ENCODE measurements at places on chromosomes 5 and 9.
A peak's percentile ranks its signal among the peaks of the same experiment; 100 is the strongest.

DNA sequence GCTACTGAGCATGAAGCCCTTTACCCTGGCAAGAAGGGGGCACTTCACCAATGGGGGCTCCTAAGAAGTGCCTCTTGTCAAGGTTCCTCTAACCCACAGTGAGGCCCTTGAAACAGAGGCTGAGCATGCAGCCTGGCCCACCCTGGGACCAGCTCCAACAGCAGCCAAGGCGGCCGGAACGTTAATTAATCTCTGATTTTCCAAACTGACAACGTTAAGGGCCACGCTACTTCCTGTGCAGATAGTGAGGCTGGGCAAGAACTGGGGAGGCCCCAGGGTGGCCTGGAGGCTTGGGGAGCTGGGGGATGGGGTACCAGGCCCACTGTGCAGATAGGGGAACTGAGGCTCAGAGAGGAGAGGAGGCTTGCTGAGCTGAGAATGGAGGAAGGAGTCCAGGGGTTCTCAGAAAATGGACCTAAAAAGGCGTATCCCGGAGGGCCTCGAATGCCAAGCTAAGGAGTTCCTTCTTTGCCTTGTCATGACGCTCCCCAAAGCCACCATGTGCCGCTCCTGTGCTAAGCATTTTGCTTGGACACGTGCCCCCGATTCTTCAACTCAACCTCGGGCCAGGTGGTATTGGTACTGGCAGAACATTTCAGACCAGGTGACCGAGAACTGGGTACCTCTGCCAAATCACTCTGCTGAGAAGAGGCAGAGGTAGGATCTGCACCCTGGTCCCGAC, 72.0 kb upstream of the STXBP1 start:
- DNase-seq = no peak

DNA sequence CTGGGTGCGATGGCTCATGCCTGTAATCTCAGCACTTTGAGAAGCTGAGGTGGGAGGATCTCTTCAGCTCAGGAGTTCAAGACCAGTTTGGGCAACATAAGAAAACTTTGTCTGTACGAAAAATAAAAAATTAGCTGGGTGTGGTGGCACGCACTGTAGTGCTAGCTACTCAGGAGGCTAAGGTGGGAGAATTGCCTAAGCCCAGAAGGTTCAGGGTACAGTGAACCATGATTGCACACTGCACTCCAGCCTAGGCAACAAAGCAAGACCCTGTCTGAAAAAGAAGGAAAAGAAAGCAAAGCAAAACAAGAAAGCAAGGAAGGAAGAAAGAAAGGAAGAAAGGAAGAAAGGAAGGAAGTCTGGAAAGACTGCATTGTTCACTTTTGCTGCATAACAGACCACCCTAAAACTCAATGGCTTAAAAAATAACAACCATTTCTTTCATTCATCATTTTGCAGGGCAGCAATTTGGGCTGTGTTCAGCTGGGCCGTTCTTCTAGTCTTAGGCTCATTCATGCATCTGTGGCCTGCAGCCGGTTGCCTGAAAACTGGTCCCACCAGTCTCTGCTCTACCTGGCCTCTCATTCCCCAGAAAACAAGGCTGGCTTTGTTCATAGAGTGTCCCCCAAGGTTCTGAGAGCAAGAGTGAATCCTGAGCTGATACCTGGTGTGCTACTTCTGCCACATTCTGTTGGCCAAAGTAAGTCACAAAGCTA, 82.4 kb upstream of the MIER3 start:
- DNase-seq = no peak

DNA sequence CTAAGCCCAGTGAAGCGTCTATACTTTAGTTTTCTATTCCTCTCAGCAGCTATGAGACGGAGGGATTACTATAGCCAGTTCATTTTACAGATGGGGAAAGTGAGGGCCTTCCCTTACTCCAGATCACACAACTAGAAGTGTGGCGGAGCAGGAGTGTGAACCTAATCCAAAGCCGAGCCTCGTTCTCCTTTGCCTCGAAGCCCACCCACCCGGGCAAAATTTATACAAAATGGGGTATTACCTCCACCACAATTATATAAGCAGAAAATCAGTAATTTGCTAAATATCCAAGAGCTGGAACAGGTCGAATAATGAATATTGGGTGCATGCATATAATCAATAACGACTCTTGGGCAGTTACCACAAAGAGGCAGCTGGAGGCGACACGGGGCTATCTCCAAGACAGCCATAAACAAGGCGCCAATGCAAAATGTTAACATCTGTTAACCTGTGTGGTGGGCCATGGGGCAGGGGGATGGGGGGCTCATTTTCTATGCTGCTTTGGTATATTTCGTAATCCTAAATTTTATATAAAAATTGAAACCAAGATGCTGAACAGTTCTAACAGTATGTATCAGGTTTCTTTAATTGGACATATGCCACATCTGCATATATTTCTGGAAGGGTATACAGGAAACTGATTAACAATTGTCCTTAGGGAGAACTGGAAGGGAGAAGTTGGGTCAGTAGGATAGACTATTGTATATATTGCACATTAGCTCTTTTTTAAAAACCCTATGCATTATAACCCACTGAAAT, 1.2 kb upstream of the RNF44 start:
- DNase-seq = no peak

GRCh38 chr5:66363097-66363496, 219.0 kb downstream of the SREK1 start:
- DNase-seq = no peak

GRCh38 chr5:81898403-81898802, 73.4 kb upstream of the ATG10 start:
- DNase-seq = no peak

DNA sequence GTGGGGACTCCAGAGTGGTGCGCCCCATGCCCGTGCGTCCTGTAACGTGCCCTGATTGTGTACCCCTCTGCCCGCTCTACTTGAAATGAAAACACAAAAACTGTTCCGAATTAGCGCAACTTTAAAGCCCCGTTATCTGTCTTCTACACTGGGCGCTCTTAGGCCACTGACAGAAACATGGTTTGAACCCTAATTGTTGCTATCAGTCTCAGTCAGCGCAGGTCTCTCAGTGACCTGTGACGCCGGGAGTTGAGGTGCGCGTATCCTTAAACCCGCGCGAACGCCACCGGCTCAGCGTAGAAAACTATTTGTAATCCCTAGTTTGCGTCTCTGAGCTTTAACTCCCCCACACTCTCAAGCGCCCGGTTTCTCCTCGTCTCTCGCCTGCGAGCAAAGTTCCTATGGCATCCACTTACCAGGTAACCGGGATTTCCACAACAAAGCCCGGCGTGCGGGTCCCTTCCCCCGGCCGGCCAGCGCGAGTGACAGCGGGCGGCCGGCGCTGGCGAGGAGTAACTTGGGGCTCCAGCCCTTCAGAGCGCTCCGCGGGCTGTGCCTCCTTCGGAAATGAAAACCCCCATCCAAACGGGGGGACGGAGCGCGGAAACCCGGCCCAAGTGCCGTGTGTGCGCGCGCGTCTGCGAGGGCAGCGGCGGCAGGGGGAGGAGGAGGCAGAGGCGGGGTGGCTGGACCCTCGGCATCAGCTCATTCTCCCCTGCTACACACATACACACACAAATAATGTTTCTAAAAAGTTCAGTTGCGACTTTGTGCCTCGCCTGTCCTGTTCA, 668 bp downstream of the GLIS3 start:
- DNase-seq = no peak

DNA sequence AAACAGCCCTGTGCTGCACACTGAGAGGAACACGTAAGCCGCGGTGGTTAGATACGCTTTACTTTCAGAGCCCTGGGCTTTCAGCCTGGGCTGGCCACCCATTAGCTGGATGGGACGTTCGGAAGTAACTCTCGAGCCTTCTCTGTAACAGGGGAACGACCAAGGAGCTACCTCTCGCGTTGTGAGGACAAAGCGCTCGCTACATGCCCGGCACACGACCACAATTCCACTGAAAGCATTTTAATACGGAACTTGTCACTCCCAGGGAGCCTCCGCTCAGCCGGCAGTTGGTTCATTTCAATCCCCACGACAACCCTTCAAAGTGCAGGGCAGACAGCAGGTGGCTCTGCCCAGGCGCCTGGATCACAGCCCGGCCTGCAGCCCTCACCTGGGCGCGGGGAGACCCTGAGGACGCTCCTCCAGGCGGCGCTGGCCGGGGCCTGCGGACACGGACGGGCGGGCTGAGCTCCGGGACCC, 368 bp downstream of the SURF1 start:
- DNase-seq = no peak

DNA sequence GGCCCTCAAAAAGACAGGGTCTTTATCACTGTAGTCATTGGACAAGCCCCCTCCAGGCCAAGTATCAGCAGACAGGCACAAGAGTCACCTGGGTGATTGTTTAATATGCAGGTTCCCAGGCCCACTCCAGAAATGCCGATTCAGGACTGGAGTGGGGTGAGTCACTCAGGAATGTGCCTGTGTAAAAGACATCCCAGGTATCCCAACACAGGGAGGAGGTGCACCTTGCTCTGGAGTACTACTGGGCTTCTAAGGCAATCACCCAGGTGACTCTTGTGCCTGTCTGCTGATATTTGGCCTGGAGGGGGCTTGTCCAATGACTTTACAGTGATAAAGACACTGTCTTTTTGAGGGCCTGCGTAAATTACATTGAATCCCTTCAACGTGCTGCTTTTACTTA, 40.6 kb downstream of the ACTL7B start:
- no peak for DNase-seq

GRCh38 chr9:136779808-136780207, 11.3 kb upstream of the TMEM141 start:
- no peak for DNase-seq

- DNase-seq = no peak
Measured at GRCh38 chr5:160921-161802, 30.1 kb upstream of the LRRC14B start.

DNA sequence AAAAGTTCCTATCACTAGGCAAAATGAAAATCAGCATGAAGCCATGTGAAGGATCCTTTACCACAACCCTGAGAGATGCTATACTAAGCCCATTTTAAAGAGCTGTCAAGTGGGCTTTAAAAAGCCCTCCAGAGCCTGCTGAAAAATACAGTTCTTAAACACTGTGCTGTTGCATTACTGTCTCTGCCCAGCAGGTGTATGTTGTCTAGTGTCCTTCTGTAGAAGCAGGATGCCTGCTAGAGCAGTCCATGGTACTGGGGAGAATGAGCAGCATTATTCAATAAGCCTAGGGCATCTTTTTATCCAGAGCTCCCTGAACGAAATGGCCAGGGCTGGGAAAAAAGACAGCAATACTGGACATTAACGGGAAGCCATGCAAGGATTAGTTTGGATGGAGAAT, 126.2 kb upstream of the PLCXD3 start:
- no peak for DNase-seq

DNA sequence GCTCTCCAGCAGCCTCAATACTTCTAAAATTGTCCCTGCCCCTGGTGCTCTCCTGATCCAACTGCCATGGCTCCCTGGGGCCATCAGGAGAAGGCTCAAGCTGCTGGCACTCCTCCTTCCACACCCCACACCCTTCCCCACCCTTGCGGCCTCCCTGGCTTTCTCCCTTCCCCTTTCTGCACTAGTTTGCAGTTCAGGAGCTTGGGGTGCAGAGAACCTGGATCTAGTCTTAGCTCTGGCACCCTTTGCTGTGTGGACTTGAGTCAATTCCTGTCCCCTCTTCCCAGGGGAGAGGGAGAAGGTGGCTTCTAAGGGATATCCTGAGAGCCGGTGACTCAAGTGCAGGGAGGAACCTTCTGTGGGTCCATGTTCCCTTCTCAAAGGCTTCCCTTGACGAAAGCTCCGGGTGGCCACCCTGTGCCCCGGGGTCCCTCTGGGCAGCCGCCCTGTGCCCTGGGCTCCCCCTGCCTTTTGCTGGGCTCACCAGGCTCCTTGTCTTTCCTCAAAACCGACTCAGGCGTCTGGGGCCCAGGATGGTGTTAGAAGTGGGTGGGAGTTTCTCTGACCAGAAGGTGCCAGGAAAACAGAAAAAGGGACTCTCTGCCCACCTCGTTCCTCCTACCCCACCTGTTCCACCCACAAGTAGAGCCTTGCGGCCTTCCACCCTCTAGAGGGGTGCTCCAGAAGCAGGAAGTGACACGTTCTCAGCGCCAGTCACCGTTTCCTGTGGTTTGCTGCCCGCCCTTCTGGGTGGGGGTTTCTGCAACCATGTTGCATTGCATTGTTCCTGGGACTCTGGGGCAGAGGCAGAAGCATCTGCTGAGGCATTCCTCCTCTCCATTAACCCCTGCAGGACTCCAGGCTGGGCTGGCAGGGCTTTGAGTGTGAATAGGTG, 15.0 kb downstream of the GLIPR2 start:
- peak; percentile 80 for DNase-seq

DNA sequence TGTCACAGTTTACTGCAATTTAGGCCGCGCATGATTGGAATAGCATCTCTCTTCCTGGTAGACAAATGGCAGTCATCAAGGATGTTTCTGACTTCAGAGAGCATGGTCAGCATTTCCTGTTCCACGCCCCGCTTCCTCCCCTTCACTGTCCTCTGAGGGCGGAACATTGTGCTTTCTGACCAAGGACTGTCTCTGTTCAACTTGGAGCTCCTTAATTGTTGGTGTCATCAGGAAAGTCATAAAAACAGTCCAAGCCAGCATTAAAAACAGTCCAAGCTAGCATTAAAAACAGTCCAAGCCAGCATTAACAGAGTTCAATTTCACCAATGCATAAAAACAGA, 301.3 kb upstream of the IRX4 start:
- DNase-seq = no peak

GRCh38 chr9:36730414-36730813, 157.7 kb downstream of the MELK start:
- DNase-seq = no peak

DNA sequence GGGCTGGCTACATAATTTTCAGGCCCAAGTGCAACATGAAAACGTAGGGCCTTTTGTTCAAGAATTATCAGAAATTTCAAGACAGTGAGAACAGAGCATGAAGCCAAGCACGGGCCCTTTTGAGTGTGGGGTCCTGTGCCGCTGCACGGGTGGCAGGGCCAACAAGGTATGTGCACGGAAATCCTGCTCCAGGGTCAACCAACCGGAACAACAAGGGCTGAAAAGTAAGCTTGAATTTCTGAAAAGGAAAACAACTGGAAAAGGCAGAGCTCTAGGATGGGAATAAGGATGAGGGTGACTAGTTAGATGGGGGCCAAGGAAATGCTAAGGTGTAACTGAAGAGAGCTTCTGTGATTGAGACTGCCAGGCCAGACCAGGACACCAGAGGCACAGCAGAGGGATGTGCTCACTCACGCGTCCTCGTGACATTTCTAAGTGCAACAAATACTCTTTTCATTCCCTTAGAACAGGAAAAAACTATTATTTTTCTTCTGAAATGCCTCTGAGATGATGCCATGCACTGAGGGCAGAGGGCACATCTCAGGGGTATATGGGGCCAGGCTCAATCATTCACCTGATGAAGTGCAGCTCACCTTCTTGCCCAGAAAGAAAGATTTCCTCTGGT, 80.6 kb upstream of the LRRTM2 start:
- no peak for DNase-seq

- no peak for DNase-seq
Measured at GRCh38 chr5:157890836-157891597, 32.1 kb upstream of the CLINT1 start.

DNA sequence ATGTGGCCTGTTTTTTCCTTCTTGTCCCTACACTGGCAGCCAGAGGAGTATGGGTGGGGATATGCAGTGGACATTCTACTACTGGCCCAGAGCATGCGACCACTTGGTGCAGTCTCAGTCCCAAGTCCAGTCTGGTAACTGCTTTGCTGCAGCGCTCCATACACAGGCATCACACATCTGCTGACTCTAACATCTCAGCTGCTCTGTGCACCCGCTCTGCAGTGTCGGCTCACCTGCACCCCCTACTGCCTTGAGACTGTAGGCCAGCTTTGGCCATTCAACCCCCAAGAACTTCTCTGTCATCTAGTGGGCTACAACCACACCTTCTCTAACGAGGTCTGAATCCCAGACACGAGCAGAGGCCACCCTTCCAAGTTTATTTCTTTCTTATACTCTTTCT, 46.4 kb upstream of the SLCO6A1 start:
- DNase-seq = no peak

- DNase-seq = no peak
Measured at GRCh38 chr9:87793292-87793691, 67.4 kb downstream of the CTSL start.

All from stimulated activated CD8-positive, alpha-beta memory T cell treated with anti-CD3 and anti-CD28 coated beads, Interleukin-2, amount 100 ng/mL, for 1 hour (primary cell).